ENCODE measurements at places on chromosomes 1 and 21.
A peak's percentile ranks its signal among the peaks of the same experiment; 100 is the strongest.

- peak; percentile 24 for DNase-seq
Measured at GRCh38 chr1:245154429-245155271, at the start of gene KIF26B. Gene KIF26B, plus strand, starts transcription at chr1:245154985. Its CDS starts 440 bp downstream, at chr1:245155425.

GRCh38 chr1:211830055-211830327, 572 bp downstream of the LPGAT1 start:
- DNase-seq, result no peak

DNA sequence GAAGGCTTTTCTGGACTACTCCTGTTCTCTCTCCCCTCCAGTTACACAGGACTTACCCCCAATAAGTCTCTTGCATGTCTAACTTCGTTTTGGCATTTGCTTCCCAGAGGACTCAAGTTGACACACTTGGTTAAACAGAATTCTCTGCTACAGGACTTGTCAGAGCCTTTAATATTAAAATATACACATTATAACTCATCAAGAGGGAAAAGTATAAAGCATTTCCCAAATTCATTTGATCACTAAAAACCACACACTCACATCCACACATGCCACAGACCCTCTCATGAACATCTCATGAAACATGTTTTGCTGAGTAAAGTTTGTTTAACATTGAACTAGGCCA, 8.7 kb upstream of the CAPN2 start:
- no peak for DNase-seq

GRCh38 chr21:38241029-38241740, 15.6 kb upstream of the KCNJ15 start:
- no peak for DNase-seq

GRCh38 chr1:66294707-66295370, 239.1 kb upstream of the SGIP1 start:
- no peak for DNase-seq

DNA sequence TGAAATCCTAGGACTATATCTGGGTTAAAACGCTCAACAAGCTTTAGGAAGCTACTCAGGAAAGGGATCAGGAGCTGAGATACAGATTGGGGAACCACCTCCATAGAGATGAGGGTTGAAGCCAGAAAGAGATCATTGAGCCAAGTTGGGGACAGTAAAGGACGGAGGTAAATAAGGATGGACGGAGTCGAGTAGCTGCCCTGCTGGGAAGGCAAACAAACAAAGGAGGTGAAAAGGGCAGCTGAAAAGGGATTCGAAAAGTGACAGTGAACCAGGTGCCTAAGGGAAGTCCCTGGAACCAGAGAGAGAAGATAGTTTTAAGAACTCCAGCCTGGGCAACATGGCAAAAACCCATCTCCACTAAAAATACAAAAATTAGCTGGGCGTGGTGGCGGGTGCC, 6.3 kb upstream of the CAMSAP2 start:
- DNase-seq, result no peak

DNA sequence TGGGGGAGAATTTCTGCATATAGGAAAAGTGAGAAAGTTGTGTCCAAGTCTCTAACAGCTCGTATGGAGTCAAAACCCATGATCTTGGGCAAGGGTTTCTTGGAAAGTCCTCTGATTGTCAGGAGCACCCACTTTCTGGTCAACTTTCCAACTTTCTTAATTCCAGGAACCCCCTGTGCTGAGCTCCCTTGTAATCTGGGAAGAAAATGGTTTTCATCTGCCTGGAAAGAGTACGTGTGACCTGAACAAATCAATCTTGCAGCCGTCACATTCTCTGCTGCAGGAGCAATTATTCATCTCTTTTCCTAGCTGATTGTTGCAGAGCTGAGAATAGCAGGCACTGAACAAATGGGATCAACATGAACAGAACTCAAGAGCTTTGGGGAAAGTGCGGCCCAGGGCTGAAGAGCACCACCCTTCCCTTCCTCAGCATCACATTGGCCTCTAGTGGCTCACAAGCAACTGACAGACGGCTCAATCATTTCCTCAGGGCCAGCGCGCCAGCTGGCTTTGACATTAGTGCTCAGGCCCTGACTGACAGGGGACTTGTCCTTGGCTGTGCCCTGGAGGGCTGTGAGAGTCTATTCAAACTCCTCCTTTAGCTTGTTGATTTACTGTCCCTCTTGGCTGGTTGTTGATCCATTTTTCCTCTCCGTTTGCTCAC, 295.2 kb downstream of the HLX start:
- DNase-seq, result no peak

DNA sequence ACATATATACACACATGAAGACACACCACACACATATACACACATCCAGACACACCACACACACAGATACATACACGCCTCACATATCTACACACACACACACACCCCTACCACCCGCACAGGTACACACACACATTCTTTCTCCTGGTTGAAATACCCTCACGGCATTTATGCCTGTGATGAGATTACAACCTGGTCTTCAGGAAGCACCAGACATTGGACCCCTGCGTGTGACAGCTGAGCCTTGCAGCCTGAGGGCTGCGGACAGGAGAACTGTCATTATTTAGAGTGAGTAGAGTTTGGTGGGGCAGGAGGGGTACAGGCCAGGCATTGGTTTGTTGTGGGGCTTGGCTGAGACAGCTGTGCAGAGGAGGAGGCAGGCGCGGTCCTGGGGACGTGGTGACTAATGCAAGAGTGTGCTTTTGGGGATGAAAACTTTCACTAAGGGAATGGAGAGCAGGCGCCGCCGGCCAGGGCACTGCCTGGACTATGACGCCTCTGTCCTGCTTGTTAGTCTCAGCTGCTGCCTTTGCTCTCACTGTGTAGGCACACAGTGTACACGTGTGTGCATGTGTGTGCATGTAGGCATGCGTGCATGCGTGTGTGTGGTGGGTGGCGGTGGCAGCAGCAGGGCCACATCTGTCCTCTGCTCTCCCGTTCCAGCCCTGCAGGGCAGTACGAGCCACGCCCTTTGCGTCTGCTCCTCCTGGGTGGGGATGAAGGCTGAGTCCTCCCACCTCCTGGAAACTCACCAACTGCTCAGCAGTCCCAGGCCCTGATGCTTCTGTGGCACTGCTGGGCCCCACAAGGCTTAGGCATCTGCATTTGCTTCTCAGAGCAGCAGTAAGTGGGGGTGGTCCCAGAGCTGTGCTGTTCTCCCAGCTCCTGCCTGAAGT, 57.6 kb downstream of the SPSB1 start:
- DNase-seq, result no peak

DNA sequence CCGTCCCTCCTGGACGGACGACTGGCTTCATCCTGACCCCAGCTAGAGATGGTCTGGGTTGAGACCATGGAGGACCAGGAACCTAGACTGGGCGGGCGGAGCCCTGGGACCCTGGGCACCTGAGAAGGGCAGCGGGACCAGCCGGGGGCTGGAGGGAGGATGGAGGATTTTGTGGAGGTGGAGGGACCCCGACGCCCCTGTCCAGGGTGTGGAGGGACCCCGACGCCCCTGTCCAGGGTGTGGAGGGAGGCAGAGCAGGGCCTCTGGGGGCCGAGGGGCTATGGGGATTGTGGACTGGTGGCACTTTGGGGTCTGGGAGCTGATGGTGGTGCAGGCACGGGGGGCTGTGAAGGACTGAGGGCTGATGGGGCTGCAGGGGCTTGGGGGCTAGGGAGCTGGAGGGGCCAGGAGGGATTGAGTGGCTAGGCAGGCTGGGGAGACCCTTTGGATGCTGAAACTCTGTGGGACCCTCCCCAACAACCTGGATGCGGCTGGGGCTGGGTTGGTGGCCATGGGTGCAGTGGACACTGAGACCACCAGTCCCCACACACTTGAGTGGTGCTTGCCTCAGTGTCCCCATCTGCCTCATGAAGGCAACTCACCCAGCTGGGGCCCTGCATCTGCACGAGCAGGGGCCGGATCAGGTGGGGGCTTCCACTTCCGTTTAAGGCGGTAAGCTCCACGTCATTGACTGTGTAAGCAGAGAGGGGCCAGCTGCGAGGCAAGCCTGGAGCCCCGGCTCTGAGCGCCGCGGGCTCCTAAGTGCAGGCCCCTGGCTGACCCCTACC, 7.4 kb downstream of the GJC2 start:
- DNase-seq, result no peak

DNA sequence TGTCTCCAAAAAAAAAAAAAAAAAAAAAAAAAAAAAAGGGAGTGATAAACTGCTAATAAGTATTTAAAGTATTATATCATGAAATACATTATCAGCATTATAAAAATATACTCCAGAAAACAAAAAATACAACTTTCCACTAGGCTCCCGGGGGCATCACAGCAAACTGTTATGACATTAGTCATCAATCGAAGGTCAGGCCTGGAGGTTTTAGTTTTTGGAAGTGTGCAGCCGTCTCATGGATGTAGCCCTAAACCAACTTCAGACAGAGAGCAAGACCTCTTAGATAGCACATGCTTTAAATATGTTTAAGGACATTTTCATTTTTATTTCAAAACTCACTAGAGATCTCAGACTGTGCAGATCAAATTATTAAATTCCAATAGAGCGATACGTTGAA, 106.3 kb downstream of the RERE start:
- DNase-seq, result no peak

GRCh38 chr1:6554907-6555778, at the start of gene TAS1R1:
Gene TAS1R1, plus strand, starts transcription at chr1:6555307. Its CDS starts 67 bp downstream, at chr1:6555374.
- no peak for DNase-seq

Data from T-helper 2 cell treated with Interferon-gamma antibody and Interleukin-4, amounts not matched to agents 5 μg/mL and 100 μg/mL, for 36 hours (primary cell).